ENCODE measurements at places on chromosomes 7 and 10.

DNA sequence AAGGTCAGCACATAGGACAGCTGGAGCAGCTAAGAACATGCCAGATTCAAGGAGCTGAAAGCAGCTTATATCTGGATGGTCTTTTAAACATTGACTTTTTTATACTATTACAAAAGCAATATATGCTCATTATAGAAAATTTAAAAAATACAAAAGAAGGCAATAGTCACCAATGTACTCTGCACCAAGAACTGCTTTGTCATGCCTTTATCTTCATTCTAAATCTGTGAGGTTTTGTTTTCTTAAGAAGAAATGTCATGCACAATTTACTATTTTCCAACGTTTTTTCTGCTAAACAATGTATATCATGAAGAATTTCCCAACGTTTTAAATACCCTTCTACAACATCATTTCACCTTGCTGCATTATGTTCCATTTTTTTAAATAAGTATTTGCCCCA lies 2.8 kb downstream of the LIPM start:
- H3K27me3 ChIP-seq: no peaks in the 10 kb centered on the region
- H3K27ac ChIP-seq: no peak overlapping the region
- H3K4me3 ChIP-seq: no peak overlapping the region
- no peak for DNase-seq
- H3K4me1 ChIP-seq: peaks cover 3% of the 10 kb centered on the region

DNA sequence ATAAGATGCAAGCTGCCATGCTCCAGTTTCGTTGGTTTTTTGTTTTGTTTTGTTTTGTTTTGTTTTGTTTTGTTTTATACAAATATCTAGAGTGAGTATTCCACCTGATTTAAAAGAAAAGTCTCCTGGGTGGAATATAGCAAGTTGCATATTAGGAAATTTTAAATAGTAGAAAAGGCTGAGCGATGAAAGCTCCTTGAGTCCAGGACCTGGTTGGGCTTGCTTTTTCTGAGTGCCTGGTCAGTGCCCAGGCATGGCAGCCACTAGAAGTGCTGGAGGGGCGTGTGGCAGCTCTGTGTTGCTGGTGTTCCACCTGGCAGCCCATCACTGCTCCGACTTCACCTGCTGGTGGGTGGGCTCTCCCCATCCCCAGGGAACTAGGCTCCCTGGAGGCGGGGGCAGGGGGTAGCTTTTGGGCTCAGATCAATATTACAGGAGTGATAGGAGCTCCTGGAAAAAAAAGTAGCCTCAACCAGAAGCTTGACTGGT lies 8.0 kb downstream of the COL17A1 start:
- H3K4me1 ChIP-seq: no peaks in the 10 kb centered on the region
- DNase-seq: no peak
- no peaks in the 10 kb centered on the region for H3K27me3 ChIP-seq

GRCh38 chr7:22234227-22234626 lies 122.7 kb downstream of the RAPGEF5 start:
- H3K4me3 ChIP-seq: no peak overlapping the region
- no peaks in the 10 kb centered on the region for H3K36me3 ChIP-seq
- no peak for DNase-seq
- no peaks in the 10 kb centered on the region for H3K4me1 ChIP-seq
- H3K27me3 ChIP-seq: peaks cover 10% of the 10 kb centered on the region

GRCh38 chr7:112571852-112572607 lies 91.2 kb downstream of the LSMEM1 start:
- H3K36me3 ChIP-seq: peaks cover 11% of the 10 kb centered on the region
- DNase-seq: no peak
- no peak overlapping the region for H3K4me3 ChIP-seq

DNA sequence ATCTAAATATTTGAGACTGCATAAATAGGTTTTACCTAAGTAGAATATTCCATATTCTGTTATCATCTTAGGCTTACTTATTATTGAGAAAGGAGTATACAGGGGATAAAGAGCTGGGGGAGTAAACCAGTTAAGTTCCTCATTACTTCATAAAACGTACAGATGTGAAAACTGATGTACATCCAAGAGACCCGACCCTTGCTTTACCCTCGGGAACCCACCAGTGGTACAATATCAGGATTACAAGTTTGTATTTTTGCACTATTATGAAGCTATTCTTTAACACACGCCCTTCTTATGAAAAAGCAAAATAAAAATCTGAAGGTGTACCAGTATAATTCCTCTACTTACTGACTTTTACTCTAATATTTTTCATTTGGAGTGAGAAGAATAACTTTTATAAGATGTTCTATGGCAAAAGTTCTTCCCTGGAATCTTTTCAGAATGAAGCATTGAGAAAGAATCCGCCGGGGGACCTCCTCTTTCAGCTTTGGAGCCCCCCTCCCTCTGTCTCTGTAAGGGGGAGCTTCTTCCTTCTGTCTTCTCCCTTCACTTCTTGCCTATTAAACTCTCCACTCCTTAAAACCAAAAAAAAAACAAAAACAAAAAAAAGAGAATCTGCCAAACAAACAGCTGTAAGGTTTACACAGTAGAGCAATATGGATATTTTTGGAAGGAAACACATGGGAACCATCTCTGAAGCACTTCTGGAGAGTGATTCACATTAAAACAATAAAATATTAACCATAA lies 550.0 kb downstream of the TNS3 start:
- no peaks in the 10 kb centered on the region for H3K36me3 ChIP-seq
- peak overlapping the region; percentile 2 for H3K27ac ChIP-seq
- no peak for DNase-seq
- no peaks in the 10 kb centered on the region for H3K27me3 ChIP-seq
- no peak overlapping the region for H3K4me3 ChIP-seq

GRCh38 chr7:112182749-112183148 lies 23.4 kb downstream of the DOCK4 start:
- H3K27me3 ChIP-seq: peaks cover 6% of the 10 kb centered on the region
- no peaks in the 10 kb centered on the region for H3K4me1 ChIP-seq
- H3K36me3 ChIP-seq: no peaks in the 10 kb centered on the region

GRCh38 chr10:10528563-10528910 lies 489.1 kb upstream of the CELF2 start:
- H3K27me3 ChIP-seq: peaks cover 5% of the 10 kb centered on the region
- H3K4me1 ChIP-seq: no peaks in the 10 kb centered on the region
- no peak overlapping the region for H3K27ac ChIP-seq
- no peaks in the 10 kb centered on the region for H3K36me3 ChIP-seq
- no peak overlapping the region for H3K4me3 ChIP-seq

- H3K27me3 ChIP-seq: no peaks in the 10 kb centered on the region
- H3K27ac ChIP-seq: no peak overlapping the region
- no peak for DNase-seq
- no peaks in the 10 kb centered on the region for H3K36me3 ChIP-seq
Observed at GRCh38 chr7:102973096-102973802, 60.4 kb downstream of the LRRC17 start.

GRCh38 chr7:45067582-45067981 lies 21.2 kb downstream of the NACAD start:
- H3K4me3 ChIP-seq: no peak overlapping the region
- H3K36me3 ChIP-seq: peaks cover 6% of the 10 kb centered on the region
- peaks cover 51% of the 10 kb centered on the region for H3K4me1 ChIP-seq

- DNase-seq: no peak
- no peak overlapping the region for H3K4me3 ChIP-seq
- H3K4me1 ChIP-seq: peaks cover 3% of the 10 kb centered on the region
- H3K36me3 ChIP-seq: no peaks in the 10 kb centered on the region
- H3K27me3 ChIP-seq: peaks cover 16% of the 10 kb centered on the region
- no peak overlapping the region for H3K27ac ChIP-seq
Observed at GRCh38 chr10:50152792-50153272, 85.1 kb downstream of the WASHC2A start.

DNA sequence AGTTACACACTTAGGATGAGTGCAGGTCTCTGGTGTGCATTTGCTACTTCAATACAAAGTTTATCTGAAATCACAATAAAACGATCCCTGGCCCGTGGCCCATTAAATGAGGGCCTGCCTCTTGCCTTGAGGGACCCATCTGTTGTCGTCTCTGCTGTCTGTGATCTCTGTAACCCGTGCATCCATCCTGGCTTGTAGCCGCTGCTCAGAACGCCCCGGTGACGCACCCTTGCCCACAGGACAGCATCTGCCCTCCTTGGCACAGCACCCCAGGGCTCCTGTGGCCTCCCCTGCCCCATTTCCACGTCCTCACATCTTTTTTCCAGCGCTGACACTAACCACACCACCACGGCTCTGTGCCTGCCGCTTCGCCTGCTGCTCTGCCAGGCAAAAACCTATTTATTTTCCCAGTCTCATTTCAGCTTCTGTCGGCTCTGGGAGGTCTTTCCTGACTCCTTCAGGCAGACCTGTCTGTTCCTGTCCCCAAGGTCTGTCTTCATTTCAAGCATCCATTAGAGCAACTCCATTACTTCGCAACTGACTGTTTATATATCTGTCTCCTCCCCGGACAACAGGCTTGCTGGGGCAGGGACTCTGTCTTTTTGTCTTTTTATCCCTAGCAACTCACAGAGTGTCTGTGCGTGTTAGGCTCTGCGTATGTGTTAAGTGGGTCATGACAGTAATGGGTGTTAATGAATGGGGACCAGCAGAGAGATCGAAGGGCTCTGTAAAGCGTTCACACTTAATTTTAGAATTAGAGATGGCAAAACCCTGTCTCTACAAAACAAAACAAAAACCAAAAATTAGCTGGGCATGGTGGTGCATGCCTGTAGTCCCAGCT lies 16.4 kb downstream of the CARD11 start:
- peak overlapping the region; percentile 31 for H3K4me3 ChIP-seq
- peak overlapping the region; percentile 87 for H3K27ac ChIP-seq
- H3K4me1 ChIP-seq: peaks cover 59% of the 10 kb centered on the region
- peaks cover 54% of the 10 kb centered on the region for H3K36me3 ChIP-seq
- DNase-seq: no peak

GRCh38 chr7:37323966-37324365 lies 124.7 kb downstream of the ELMO1 start:
- DNase-seq: no peak
- H3K36me3 ChIP-seq: peaks cover 38% of the 10 kb centered on the region
- H3K27ac ChIP-seq: no peak overlapping the region
- peaks cover 11% of the 10 kb centered on the region for H3K4me1 ChIP-seq

- H3K36me3 ChIP-seq: no peaks in the 10 kb centered on the region
- DNase-seq: no peak
- H3K4me1 ChIP-seq: peaks cover 10% of the 10 kb centered on the region
- no peak overlapping the region for H3K27ac ChIP-seq
Observed at GRCh38 chr10:3423384-3423783, 250.8 kb upstream of the PITRM1 start.

GRCh38 chr7:75038508-75038907 lies 35.1 kb downstream of the RCC1L start:
- DNase-seq: no peak
- no peaks in the 10 kb centered on the region for H3K27me3 ChIP-seq
- no peak overlapping the region for H3K27ac ChIP-seq
- H3K4me3 ChIP-seq: no peak overlapping the region

DNA sequence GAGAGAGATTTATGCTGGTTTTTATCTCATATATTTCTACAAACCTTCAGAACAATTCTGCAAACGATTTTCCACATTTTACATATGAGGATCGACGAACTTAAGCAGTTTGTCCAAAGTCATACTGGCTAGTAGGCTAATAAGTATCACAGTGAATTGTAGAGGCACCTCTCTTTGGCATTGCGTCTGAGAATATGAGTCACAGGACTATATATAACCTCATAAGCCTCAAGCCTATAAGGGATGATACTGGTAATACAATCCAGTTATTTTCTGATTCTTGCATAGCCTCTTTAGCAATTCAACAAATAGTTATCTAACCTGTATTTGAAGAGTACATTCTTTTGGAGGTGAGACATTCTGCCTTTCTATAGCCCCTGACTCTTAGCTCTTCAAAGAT lies 129.8 kb downstream of the GPR158 start:
- H3K4me3 ChIP-seq: no peak overlapping the region
- H3K27me3 ChIP-seq: no peaks in the 10 kb centered on the region
- DNase-seq: no peak
- no peak overlapping the region for H3K27ac ChIP-seq
- no peaks in the 10 kb centered on the region for H3K4me1 ChIP-seq

DNA sequence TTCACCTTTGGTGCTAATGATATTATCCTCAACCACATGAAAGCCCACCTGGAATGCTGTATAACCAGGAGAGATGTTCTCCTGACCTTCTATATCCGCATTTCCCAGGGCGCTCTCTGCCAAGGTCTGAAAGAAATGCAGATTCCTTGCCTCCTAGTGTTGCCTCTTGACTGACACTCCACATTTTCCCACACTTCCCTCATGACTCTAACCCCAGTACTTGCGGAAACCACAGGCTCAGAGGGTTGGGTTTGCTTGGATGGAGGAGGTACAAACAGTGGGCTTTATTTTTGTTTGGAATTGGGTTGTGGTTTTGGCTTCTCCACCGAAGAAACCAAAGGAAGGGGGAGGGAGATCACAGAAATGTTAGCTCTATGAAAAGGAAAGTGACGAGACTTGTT lies 222.9 kb upstream of the CELF2 start:
- no peak for DNase-seq
- no peak overlapping the region for H3K27ac ChIP-seq
- H3K4me3 ChIP-seq: no peak overlapping the region

GRCh38 chr7:38760226-38760625 lies 129.1 kb upstream of the AMPH start:
- H3K4me1 ChIP-seq: peaks cover 4% of the 10 kb centered on the region
- H3K36me3 ChIP-seq: peaks cover 83% of the 10 kb centered on the region
- H3K27me3 ChIP-seq: no peaks in the 10 kb centered on the region
- DNase-seq: no peak
- no peak overlapping the region for H3K4me3 ChIP-seq
- H3K27ac ChIP-seq: no peak overlapping the region

GRCh38 chr10:112203328-112204076 lies 19.9 kb upstream of the GPAM start:
- H3K36me3 ChIP-seq: no peaks in the 10 kb centered on the region
- H3K4me1 ChIP-seq: no peaks in the 10 kb centered on the region
- no peak for DNase-seq

- DNase-seq: no peak
- no peak overlapping the region for H3K4me3 ChIP-seq
- H3K27me3 ChIP-seq: no peaks in the 10 kb centered on the region
- no peaks in the 10 kb centered on the region for H3K36me3 ChIP-seq
- no peaks in the 10 kb centered on the region for H3K4me1 ChIP-seq
Observed at GRCh38 chr7:70580161-70580560, 551.8 kb upstream of the GALNT17 start.

GRCh38 chr10:62081341-62082270 lies 180.1 kb downstream of the ARID5B start:
- DNase-seq: no peak
- H3K4me1 ChIP-seq: peaks cover 21% of the 10 kb centered on the region
- no peaks in the 10 kb centered on the region for H3K27me3 ChIP-seq
- no peak overlapping the region for H3K4me3 ChIP-seq

DNA sequence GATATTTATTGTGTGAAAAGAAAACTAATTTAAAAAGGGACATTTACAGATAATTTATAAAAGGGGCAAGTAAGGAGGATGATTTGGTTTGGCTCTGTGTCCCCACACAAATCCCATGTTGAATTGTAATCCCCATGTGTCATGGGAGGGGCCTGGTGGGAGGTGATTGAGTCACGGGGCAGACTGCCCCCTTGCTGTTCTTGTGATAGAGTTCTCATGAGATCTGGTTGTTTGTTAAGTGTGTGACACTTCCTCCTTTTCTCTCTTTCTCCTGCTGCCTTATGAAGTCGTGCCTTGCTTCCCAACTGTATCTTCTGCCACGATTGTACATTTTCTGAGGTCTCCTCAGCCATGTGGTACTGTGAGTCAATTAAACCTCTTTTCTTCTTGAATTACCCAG lies 171.0 kb upstream of the SEMA3E start:
- H3K36me3 ChIP-seq: no peaks in the 10 kb centered on the region
- DNase-seq: no peak
- H3K27ac ChIP-seq: no peak overlapping the region
- no peak overlapping the region for H3K4me3 ChIP-seq
- H3K4me1 ChIP-seq: no peaks in the 10 kb centered on the region

Measured in naive thymus-derived CD8-positive, alpha-beta T cell (primary cell).